ENCODE measurements at places on chromosomes 13 and 19.
A peak's percentile ranks its signal among the peaks of the same experiment; 100 is the strongest.

GRCh38 chr13:82614086-82614485, 1268.2 kb downstream of the SLITRK1 start:
- no peak for DNase-seq

- no peak for DNase-seq
Measured at GRCh38 chr19:37914908-37915307, 7.9 kb downstream of the SIPA1L3 start.

DNA sequence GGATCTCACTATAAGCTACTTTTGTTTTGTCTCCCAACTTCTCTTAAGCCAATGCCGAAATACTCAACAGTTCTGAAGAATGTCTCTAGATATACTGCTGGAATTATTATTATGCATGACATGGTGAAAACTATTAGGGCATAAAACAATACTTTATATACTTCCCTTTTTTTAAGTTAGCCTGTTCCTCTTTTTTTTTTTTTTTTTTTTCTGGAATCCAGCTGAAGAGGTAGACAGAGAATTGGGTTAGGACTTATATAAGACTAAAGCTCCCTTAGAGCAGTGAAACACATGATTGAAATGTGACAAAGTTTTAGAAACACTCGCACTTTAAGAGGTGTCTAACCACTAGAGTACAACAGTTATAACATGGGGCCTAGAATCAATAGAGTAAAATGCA, 850.9 kb upstream of the PCDH9 start:
- DNase-seq: no peak

GRCh38 chr13:46553521-46553885, 533 bp downstream of the LRCH1 start:
- no peak for DNase-seq

GRCh38 chr13:104694397-104694796, 1628.2 kb upstream of the SLC10A2 start:
- DNase-seq: no peak

DNA sequence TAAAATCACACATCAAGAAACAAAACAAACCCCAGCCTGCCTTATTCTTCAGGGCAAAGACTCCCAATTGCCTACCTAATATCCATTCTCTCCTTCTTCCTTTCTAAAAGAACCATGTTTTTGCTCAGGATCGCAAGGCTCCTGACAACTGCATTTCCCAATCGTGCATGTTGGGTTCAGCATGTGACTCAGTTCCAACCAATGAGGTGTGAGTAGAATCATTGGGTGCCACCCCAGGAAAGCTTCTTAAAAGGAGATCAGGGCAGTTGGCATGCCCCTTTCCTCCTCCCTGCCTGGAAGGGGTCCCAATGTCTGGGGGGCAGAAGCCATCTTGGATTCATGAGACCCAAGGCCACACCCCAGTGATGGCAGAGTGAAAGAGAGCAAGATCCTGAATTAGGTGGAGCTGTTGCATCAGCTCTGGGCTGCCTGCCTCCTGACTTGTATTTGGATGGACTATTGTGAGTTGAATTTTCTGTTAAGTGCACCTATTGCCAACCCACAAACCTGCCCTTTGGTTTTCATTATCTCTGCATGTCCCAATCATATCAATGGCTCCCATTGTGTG, 26.0 kb upstream of the UBAC2 start:
- no peak for DNase-seq

GRCh38 chr13:53694814-53695532, 666.4 kb downstream of the OLFM4 start:
- no peak for DNase-seq

GRCh38 chr19:2977746-2978138, 378 bp downstream of the TLE6 start:
- DNase-seq: peak; percentile 30

- DNase-seq: no peak
Measured at GRCh38 chr19:8595651-8596050, 14.9 kb downstream of the ADAMTS10 start.

DNA sequence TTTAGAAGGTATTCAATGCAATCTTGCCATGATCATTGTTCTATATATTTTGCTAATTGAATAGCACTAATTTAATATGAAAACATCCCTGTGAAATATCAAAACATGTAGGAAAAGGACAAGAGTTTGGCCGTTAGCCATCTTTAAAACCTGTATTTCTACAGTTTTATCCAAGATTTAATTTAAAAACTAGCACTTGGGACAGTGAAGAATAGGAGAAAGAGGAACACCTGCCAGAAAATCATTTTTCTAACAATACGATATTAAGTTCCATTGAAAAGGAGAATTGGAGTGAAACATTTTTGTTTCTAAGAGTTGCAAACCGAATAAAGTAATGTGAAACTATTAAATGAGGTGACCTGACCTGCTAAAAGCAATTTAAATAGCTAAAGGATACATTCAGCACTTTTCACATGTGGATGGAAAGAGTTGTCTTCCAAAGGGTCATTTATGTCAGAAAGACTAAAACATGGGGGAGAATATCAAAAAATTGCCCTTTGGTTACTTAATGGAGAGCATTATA, 1673.6 kb upstream of the MIR17HG start:
- no peak for DNase-seq

GRCh38 chr19:4174895-4175668, 7.3 kb downstream of the SIRT6 start:
- no peak for DNase-seq
